ENCODE measurements at places on chromosomes 7 and 10.

GRCh38 chr10:29790207-29790606, 155.4 kb upstream of the SVIL start:
- DNase-seq: no peak

DNA sequence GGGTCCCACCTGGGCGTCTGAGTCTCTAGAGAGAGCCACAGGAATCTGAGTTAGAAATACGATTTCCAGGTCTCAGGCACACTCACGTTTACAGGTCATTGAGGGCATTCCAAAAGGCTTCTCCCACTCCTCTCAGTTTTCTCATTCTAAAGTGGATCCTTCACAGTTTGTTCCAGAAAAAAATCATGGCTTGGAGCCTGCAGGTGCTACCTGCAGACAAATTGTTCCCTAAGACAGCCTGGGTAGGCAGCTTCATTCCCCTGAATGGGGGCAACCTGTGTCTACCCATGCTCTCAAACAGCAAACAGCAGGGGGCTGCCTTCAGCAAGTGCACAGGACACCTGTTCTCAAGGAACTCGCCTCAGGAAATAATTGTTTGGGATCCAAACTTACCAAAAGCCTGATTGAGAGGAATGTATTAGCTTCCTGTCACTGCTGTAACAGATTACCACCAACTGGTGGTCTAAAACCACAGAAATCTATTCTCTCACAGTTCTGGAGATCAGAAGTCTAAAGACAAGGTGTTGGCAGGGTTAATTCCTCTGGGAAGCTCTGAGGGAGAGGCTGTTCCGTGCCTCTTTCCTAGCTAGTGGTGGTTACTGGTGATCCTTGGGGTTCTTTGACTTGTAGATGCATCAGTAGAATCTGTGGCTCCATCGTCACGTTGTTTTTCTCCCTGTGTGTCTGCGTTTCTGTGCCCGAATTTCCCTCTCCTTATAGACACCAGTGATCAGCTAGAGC, 117.2 kb downstream of the RAB11FIP2 start:
- DNase-seq: no peak

DNA sequence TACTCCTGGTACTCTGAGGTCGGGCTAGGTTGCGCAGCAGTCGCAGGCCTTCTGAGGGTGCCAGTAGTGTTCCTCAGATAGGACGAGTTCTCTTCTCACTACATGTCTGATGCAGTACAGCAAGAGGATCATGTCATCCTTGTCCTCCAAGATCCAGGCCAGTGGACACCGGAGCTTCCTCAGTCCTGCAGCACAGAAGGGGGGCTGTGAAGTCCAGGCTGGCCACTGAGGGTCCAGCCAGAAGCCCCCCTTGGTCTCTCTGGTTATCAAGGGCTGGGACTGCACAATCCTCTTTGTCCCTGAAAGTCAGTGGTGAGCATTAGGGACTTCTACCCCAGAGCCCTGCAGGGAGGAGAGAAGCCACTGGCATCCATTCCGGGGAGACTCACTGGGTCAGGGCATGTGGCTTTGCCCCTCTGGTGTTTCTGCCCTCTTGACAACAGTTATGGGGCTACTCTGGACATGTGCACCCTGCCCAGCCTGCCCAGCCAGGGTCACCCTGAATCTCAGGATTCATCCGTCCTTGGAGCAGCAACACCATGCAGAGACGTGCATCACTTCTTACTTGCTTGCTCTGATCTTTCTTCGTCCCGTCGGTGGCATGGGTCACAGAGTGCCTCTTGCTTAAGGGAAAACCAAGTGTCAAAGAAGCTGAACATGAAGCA, 125.7 kb downstream of the ADCY1 start:
- DNase-seq: no peak

DNA sequence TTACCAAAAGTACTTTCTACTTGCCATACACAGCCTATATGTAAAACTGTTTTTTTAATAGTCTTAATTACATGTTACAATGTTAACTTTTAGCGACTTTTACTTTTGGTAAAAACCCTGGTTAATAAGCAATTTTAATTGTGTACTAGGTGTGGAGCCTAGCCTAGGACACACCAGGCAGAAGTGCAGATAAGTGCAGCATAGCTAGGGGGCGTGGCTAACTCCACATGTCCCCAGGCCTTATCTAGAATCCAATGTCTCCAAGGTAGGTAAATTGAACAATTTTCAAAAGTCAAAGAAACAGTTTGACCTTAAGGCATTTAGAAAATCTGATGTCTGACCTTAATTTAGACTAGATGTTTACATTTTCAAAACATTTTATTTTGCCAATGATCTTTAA, 858.7 kb downstream of the CCSER2 start:
- no peak for DNase-seq

DNA sequence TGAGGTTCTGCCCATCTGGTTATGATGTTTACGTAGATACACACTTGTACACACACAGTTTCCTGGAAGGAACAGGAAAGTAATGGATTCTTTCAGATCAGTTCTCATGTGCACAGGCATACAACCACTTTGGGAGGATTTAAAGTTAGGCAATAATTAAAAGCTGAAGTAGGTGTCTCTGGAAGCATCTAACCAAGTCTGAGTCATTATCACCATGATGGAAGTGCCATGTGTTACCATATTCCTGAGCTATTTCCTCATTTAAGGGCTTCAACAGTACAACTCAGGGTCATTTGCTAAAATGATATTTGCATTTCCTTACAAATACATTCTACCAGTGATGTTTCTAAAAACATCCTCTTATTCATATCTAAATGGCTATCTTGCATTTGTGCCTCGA, 41.4 kb upstream of the BET1 start:
- no peak for DNase-seq

- DNase-seq: no peak
These were observed 1.4 kb upstream of the KLF6 start for GRCh38 chr10:3786295-3787015.

GRCh38 chr7:83072576-83073517, 89.8 kb downstream of the PCLO start:
- DNase-seq: no peak
